ENCODE measurements at places on chromosomes 4 and X. TPM values are rescaled to one million over a fixed set of nuclear protein-coding genes. Genes with fewer than 3 reads are reported as not detected.

MAGEC1 gene
- total RNA-seq: not detected

TLR2 gene
- 12.9 TPM for total RNA-seq

SLC25A53 gene
- total RNA-seq: 8.5 TPM

TKTL2 gene
- total RNA-seq: 0.12 TPM

NPY5R gene
- 0.22 TPM for total RNA-seq

TDO2 gene
- 0.35 TPM for total RNA-seq

EDA2R gene
- total RNA-seq: 1.4 TPM

ETDA gene
- total RNA-seq: not detected

HTT-AS gene
- total RNA-seq: not detected

PPM1K gene
- total RNA-seq: 7.4 TPM

TCEAL6 gene
- not detected for total RNA-seq

CSAG3 gene
- total RNA-seq: not detected

FAM114A1 gene
- 94.7 TPM for total RNA-seq

FGG gene
- not detected for total RNA-seq

DNA sequence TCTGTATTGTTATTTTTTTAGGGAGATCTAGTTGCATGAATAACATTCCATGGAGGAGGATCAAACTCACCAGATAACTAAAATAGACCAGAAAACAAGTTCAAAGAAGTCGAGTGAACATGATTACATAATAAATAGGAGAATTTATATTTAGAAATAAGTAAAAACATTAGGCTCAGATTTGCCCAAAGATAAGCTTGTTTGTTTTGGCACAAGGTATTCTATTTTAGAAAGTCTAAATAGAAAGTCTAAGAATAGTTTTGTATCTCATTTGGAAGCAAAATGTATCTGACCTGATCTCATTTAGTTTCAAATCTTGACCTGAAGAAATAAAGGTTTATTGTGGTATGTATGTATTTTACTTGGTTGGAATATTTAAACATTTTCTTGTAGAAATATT, 670.6 kb upstream of the GALNTL6 start:
- no peak for DNase-seq

DNA sequence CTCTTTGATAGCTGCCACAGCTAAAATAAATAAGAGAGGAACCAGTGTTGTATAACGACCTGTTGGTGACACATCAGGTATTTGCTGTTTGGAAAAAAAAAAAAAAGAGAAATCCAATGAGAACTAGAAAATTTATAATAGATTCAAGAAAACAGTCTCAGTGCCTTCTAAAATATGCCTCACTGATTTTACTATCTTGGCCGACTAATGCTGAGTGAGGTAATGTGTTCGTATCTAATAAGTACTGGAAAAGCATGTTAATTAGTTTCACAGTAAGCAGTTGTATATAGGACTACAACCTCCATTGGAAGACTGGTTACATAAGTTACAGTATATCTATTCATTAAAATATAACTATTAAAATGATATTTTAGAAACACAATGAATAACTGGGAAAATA, 32.4 kb downstream of the ATP8A1 start:
- no peak for DNase-seq

DNA sequence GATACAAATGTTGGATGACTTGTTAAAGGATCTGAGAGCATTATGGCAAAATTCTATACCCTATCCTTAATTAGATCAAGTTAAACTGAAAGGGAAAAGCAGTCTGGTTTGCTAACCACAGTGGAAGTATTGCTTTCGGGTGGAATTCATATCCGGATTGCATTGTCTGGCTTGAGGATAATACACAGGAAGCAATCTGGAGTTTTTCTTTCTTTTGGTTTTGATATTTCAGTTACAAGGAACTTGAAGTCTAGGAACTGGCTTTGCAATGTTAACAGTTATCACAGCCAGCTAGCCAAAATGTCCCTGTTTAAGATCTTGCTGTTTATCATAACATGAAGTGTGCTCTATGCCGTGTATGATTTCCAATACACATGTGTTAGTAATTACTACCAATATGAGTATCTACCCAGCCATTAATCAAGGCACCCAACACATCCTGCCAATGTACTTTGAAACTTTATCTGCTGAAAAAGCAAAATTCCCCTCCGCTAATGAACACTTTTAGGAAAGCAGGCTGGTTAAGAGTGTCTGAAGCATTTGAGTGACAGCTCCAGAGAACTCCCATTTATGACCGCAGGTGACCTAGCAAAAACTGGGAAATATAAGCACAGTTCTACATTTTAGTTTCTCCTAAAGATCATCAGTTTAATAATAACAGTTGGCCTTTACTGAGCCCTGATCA, 146.4 kb downstream of the PALLD start:
- no peak for DNase-seq

- no peak for DNase-seq
Measured at GRCh38 chr4:177532358-177532757, 90.1 kb upstream of the AGA start.

- DNase-seq: no peak
Measured at GRCh38 chr4:47830265-47831025, 7.4 kb downstream of the CORIN start.

- DNase-seq: no peak
Measured at GRCh38 chr4:35709080-35709479, 535.2 kb downstream of the ARAP2 start.

GRCh38 chr4:182643801-182644682, 273.1 kb downstream of the DCTD start:
- no peak for DNase-seq

GRCh38 chrX:40749681-40750494, 14.5 kb upstream of the MED14 start:
- no peak for DNase-seq

- no peak for DNase-seq
Measured at GRCh38 chr4:118029224-118029623, 5.1 kb upstream of the NDST3 start.

DNA sequence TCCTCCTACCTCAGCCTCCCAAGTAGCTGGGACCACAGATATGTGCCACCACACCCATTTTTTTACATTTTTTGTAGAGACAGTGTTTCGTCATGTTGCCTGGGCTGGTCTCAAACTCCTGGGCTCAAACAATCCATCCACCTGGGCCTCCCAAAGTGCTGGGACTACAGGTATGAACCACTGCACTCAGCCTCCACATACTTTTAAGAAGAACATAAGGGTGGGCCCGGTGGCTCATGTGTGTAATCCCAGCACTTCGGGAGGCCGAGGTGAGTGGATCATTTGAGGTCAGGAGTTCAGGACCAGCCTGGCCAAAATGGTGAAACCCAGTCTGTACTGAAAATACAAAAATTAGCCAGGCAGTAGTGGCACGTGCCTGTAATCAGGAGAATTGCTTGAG, 51.5 kb upstream of the MXD4 start:
- no peak for DNase-seq

- DNase-seq: no peak
Measured at GRCh38 chr4:138675685-138676084, 339.9 kb upstream of the NOCT start.

DNA sequence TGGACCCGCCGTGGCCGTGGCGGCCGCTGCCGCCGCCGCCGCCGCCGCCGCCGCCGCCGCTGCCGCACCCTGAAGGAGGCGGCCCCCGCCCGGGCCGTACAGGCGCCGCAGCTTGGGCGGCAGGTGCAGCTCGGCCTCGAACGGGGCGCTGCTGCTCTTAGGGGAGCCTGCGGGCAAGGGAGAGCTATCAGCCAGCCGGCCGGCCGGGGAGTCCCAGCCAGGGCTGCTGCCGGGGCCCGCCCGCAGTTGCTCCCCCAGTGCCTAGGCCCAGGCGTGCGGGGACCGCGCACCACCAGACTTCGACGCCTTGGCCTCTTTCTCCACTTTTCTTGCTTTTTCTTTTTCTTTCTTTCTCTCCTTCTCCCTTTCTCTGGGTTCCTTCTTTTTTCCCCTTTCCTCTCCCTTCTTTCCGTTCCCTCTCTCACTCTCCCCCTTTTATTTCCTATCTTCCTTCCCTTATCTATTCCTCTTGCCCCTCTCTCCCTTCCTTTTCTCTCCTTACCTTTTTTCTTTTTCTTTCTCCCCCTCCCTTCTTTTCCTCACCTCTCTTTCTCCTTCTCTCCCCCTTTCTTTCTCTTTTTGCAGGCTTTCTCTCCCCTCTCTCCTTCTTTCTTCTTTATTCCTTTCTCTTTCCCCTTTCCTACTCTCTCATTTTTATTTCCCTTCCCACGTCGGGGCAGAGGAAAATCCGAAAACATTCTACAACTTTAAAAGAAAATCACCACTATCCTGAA, 2.0 kb downstream of the ARX start:
- no peak for DNase-seq

- peak; percentile 34 for DNase-seq
Measured at GRCh38 chr4:26145212-26145611, 175.6 kb upstream of the RBPJ start.

DNA sequence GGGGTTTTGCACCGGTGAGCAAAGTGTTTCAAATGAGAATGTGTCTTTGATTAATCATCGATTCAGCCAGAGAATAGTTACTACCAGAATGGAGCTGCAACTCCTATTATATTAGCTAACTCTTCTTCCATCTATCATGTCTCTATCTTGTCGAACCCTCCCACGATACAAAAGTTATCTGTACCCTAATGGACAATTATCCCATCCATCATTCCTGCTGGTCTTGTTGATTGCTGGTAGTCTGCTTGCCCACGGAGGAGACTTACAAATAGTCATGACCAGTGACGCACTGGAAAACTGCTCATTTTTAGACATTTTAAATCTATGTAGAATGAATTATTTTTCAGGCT, 67.5 kb downstream of the RTL9 start:
- DNase-seq: no peak

GRCh38 chr4:81459228-81459627, 12.5 kb downstream of the RASGEF1B start:
- no peak for DNase-seq

Measured in mucosa of descending colon (tissue), 3 donors.